ENCODE measurements at places on chromosomes 5 and 9.
A peak's percentile ranks its signal among the peaks of the same experiment; 100 is the strongest.

DNA sequence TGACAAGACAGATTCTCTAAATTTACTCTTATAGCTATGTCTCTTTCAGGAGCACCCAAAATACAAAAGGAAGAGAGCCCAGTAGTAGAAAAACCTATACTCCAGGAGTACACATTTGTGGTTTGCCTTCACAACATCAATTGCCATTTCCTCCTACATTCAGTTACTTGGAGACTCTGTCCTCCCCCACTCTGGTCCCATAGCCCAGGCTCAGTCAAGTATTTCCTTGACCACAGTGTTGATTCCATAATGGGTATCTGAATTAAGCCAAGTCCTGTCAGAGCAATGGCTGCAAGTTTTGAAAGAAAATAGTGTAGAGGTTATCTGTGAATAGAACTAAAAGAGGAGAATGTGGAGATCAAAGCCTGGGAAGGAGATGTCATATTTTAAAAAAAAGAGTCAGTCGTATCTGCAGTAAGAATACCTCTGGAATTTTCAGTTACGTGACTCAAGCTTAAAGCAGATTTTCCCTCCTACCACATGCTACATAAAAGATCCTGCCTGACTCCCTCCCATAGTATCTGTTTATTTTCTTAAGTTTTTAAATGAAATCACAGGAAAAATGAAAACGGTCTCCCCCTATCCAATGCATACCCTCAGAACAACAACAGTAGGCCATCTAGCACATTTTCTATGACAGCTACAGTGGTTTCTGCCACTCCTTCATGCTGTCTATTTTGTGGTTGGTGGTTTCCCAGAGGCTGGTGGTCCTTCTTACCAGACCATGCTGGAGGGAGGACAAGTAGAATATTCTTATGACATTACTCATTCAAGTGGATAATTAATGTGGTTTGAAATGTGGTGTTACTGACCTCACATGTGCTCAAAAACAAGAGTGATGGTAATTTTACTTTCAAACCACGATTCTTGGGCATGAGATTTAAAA is 249.7 kb upstream of the TMEM161B start:
- DNase-seq: no peak

DNA sequence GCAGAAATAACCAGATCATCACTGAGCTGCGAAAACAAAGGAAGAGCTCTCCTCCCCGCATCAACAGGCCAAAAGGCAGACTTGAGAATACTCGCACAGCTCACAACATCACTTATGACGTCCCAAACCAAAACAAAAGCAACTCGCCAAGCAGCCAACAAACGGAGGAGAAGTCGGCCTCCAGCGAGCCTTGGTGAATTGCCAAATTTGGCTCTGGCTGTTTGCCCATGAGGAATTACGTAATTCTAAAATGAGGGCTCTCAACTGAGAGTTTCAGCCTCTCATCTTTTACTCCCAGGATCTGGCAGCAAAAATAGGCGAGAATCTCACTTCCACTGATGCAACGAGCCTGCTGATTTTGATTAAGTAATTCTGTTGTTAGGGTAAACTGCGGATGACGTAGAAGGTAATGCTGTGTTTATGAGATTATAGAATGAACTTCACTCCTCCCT is 51.7 kb upstream of the SEMA6A start:
- no peak for DNase-seq

- no peak for DNase-seq
Measured at GRCh38 chr5:77727190-77727589, 48.9 kb downstream of the TBCA start.

DNA sequence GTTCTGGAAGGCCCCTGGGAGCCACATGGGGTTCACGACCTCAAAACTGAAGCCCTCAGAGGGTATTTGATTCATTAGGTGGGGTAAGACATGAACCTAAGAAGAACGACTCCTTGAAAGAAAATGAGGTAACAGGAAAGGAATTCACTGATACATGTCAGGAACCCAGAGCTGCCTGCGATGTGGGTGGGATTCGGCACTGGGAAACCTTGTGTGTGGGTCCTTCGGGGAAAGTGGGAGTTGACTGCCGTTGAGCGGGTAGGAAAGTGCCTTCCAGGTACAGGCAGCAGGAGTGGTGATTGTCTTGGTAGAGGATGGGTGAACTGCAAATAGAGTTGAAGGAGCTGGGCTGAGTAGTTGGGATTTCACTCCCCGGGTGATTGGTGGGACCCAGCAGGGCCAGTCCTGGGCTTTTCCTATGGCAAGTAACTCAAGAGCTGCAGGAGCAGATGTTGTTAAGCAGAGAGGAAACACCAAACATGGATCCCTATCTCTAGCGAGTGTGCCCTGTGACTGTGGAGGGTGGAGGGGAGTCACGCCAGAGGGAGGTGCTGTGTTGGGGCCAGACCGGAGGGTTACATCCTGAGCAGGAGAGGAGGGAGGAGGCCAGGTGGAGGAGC is 30.8 kb downstream of the ANKRD33B start:
- no peak for DNase-seq

GRCh38 chr9:14133394-14133793 is 180.5 kb downstream of the NFIB start:
- no peak for DNase-seq

GRCh38 chr5:67205981-67206380 is 9.4 kb upstream of the CD180 start:
- DNase-seq: no peak

DNA sequence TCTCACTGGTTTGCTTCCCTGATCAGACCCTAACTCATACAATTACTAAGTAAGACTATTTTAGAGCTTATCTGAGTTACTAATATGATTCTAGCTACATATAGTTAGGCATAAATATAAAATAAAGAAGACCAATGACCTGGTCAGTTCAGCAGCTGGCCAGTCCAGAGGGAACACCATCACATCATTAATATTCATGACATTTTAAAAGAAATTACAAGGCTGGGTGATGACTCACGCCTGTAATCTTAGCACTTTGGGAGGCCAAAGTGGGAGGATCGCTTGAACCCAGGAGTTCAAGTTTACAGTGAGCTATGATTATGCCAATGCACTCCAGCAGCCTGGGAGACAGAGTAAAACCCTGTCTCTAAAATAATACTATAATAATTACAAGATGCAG is 37.0 kb upstream of the CDC42SE2 start:
- DNase-seq: no peak

- no peak for DNase-seq
Measured at GRCh38 chr9:71835596-71835995, 67.3 kb upstream of the CEMIP2 start.

- no peak for DNase-seq
Measured at GRCh38 chr9:89721176-89721700, 116.4 kb downstream of the GADD45G start.

DNA sequence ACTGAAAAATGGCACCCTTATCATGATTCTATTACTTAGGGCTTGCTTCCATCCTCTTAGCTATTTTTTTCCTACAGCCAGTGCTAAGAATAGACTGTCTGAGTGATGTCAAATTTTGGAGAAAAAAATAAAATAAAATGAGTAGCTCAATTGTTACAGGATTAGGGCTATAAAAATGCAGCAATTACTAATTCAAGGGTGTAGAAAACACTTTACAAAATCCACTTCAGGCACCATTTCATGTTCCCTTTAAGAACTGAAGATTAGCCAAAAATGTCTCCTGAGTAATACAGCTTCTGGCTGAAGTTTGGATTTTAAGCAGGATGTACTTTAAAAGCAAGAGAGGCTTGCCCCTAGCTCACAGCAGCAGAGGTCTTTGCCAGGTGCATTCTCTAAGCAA is 240.5 kb upstream of the IRX1 start:
- DNase-seq: no peak

DNA sequence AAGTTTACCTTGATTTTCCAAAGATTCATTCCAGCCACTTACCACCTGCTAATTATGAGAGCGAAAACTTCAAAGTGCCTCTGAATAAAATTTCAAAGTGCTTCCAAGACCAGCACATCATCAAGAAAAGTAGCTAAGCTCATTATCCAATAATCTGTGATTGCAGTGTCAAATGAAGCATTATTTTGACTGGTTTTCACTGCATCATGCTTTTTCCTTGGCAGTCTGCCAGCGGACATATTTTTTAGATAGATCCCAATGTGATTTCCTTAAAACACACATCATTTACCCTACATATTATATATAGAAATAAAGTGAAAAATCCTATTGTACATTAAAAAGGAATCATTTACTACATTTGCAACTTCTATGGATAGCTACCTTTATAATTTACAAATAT is 508.6 kb upstream of the FAM174A start:
- no peak for DNase-seq

DNA sequence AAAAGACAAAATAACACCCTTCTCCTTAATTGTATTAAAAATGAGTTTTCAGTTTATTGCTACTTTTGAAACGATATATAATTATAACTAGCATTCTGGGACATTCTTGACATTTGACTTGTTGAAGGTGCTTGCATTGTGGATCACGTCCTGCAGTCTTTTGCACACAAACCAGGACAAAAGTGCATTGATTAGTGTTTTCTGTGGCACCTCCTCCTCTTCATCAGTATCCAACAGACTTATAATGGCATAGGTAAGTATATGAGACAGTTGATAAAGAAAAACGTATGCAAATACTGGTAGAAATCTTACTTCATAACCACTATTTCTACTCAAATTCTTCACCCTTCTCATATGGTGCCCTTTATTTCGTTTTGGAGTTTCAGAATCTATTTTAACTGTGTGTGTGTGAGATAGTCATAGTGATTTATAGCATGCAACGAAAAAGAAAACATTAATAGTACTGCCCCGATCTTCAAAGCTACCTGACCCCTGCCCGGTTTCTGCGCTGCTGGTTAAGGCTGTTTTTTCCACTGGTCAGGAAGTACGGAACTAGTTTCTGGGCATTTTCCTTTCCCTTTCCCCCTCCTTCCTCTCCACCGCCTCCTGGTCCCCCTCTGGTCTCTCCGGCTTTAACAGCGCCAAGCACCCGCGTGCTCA is 639 bp upstream of the RASA1 start:
- no peak for DNase-seq

DNA sequence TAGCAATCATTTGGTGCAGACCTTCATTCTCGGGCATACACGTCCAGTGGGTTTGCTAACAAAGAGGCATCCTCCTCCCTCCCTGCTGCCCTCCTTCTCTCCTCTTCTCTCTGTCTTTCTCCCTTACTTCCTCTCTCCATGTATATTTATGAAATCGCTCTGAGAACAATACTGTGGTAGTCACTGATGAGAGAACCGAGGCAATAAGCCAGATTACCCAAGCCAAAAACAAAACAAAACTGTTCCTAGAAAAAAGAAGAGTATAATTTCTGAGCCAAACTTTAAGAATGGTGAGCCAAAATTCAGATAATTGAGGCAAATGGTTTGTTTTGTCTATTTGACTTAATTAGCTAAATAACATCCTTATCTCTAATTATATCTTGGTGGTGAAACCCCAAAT is 15.8 kb upstream of the HMHB1 start:
- no peak for DNase-seq

GRCh38 chr9:99803694-99804093 is 18.0 kb upstream of the NR4A3 start:
- no peak for DNase-seq

GRCh38 chr5:131019601-131020315 is 145.3 kb downstream of the HINT1 start:
- DNase-seq: no peak

DNA sequence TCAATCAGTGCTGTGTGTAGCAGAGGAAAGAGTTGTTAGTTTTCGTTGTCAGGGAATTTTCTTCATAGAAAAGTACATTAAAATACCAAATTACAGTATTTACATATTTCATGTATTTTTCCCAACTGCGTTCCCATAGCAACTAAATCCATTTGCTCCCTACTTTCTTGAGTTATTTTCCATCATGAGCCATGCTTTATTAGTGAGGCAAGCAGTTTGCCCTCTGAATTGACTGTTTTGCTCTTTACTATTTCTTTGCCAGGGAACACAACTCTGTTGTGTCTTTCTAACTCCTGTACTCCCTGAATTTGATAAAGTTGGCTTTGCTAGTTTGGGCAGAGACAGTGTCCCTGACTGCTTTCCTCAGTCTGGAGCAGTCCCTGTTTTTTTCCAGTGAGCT is 276.2 kb upstream of the SLC30A5 start:
- DNase-seq: no peak

DNA sequence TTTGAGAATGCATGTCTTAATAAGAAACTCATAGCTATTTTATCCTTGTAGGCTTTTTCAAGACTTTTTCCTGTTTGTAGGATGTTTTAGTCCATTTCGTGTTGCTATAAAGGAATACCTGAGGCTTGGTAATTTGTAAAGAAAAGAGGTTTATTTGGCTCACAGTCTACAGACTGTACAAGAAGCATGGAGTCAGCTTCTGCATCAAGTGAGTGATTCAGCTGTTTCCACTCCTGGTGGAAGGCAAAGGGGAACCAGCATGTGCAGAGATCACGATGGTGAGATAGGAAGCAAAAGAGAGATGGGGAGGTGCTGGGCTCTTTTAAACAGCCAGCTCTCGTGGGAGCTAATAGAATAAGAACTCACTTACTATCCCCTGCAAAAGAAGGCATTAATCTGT is 177.3 kb downstream of the ALDH1A1 start:
- no peak for DNase-seq

DNA sequence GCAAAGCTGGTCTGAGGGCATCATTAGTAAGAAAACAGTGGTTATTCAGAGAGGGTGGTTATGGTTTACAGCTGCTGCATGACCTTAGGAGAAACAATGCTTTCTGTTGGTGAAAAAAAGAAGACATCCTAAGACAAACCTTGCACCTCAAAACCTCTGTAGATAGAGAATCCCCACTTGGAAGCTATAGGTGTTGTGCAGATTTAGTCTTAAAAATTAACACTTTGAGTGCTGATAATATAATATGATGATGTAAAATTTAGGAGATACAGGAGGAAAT is 1.4 kb upstream of the PTTG1 start:
- DNase-seq: no peak

- DNase-seq: no peak
Measured at GRCh38 chr9:70574151-70574837, 159.8 kb upstream of the KLF9 start.

- DNase-seq: peak; percentile 17
Measured at GRCh38 chr5:150155258-150156026, at the start of gene PDGFRB. PDGFRB (minus strand) TSS chr5:150155845; CDS start chr5:150137047, 18,798 bp downstream.

GRCh38 chr5:152622628-152623027 is 217.5 kb upstream of the NMUR2 start:
- DNase-seq: no peak

- DNase-seq: no peak
Measured at GRCh38 chr5:169695025-169695625, 58.0 kb downstream of the DOCK2 start.

GRCh38 chr5:30686530-30686929 is 507.0 kb upstream of the CDH6 start:
- DNase-seq: no peak

- no peak for DNase-seq
Measured at GRCh38 chr5:11420969-11421368, 483.3 kb downstream of the CTNND2 start.

All from stimulated activated CD8-positive, alpha-beta memory T cell treated with anti-CD3 and anti-CD28 coated beads, Interleukin-7, amount 100 ng/mL, for 48 hours (primary cell).